ENCODE measurements at places on chromosomes 12 and 14.

DNA sequence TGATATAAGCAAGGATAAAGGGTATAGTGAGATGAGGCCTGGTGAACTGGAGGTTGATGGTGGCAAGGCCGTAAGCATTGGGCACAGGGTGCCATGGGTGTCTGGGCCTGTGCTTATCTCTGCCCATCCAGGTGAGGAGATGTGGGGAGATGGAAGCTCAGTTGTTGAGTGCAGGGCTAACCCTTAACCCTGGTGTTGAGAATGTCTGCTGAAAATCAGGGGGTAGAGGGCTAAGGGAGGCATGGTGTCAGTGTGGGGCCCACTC is 86.1 kb downstream of the SYNE2 start:
- DNase-seq: no peak

DNA sequence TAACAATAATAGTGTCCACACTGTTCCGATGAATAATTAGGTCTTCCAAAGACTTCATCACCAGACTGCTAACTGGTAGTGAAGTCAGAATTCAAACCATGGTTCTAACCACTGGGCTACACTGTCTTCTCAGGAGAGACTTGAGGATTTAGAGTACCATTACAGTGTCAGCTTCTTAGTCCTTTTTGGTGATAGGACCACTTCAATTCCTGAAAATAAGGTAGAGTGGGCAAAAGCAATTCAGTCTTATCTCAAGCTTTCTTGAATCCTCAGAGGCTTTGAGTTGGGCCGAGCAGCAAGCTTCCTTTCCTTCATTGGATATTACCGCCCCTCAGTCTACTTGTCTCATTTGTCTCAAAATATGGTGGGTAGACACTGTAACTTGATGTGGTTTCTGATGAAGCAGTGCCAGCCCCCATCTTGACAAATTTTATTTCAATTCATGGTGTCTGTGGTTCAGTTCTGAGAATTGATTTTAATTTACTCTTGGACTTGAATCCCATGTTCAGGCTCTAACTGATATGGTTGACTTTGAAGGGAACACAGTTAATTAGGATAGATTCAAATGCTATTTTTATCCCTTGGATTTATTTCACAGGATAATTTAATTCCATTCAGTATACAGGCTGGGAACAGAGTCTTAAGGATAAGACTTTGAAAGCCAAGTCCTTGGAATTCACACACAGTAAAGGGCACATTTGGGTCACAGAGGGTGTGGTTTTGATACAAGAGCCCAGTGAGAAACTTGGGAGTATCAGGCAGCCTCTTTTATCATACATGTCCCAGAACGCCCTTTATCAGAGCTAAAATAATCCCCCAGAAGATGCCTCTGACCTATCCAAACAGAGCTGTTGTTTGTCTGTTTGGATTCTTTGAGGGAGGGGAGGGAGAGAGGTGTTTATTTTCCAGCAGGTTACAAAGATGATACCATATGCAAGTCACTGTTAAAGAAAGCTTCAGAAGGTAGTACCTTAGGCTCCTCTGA is 167.3 kb downstream of the PRKCH start:
- no peak for DNase-seq

DNA sequence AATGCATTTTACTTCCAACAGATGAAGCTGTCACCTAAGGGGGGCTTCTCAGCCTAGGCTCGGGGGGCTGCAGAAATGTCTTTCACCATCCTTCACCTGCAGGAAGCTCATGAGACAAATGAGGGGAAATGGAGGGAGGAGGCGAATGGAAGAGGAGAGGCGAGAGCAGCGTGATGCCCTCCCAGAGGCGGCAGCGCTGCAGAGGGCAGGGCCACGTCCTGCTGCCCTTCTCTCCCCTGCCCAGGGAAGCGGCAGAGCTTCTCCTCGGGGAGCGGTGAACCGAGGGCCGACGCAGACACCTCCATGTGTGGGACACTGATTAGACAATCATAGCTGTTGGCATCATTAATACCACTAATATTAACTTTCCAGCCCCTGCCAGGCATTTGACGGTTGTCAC is 78.3 kb downstream of the SERPINA3 start:
- no peak for DNase-seq

DNA sequence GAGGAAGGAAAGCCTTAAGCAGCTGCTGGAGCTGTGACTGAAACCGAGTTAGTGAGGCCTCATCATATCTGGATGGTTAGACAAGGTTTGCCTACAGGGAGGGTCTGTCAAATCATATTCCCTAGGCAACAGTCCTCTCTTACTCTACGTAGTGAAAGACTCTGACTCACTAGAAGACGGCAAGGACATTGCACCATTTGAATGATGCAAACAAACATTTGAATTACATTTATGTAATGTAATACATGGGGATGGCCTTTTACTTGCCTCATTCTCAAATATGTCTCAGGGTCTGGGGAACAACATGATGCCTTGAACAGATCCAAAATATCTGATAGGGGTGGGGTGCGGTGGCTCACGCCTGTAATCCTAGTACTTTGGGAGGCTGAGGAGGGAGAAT is 29.8 kb upstream of the STRAP start:
- no peak for DNase-seq

DNA sequence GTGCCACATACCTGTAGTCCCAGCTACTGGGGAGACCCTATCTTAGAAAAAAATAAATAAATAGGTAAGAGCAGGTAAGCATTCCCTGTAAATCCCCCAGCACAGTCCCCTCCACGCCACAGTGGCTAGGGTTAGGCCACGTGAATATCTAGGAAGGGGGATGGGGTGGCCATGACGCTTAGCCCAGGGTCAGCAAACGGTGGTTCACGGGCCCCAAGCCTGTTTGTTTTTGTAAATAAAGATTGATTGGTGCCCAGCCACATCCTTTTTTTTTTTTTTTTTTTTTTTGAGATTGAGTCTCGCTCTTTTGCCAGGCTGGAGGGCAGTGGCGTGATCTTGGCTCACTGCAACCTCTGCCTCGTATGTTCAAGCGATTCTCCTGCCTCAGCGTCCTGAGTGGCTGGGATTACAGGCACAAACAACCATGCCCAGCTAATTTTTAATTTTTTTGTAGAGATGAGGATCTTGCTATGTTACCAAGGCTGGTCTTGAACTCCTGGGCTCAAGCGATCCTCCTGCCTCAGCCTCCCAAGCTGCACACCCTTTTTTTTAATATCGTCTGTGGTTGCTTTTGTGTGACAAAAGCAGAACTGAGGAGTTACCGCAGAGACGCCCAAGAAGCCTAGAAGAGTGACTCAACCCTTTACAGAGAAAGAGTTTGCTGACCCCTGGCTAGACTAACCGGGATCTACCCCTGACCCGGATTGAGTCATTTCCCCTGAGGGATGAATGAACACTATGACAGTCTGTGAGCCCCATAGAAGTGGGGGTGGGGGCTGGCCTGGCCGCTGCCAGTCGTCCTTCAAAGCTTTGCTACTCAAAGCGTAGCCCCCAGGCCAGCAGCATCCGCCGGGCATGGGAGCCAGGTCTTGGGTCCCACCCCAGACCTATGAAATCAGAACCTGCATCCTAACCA is 113.7 kb upstream of the NCOR2 start:
- peak; percentile 57 for DNase-seq

DNA sequence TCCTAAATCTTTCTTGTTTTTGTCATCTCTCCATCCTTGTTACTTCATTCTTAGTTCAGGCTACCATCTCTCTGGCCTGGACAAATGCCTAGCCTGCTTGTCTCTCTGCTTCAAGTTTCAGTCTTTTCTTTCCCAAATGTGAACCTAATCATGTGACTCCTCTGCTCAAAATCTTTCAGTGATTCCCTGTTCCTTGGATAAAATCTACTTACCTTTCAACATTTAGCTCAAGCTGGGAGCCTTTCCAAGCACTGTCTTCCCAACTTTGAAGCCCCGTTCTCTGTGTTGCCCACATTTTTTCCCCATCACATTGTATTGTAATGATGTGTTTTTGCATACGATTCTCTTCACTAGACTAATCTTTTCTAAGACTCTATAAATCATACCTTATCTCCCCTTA is 24.7 kb downstream of the SLC7A8 start:
- DNase-seq: no peak

DNA sequence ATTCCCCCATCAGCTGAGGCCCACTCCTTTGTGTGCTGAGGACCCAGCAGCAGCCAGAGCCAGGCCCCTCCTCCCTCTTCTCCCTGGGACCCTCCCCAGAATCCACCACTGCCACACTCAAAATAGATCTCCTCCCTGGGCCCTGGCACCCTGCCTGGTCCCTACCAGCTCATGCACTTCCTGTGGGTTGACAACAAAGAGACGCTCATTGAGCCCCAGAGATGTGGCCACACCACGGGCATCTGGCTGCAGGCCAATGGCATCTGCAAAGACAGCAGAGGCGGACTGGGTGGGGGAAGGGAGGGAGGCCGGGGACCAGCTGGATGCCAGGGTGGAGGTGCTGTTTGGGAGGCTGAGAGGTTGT is 16.0 kb upstream of the ENDOU start:
- DNase-seq: peak; percentile 78

DNA sequence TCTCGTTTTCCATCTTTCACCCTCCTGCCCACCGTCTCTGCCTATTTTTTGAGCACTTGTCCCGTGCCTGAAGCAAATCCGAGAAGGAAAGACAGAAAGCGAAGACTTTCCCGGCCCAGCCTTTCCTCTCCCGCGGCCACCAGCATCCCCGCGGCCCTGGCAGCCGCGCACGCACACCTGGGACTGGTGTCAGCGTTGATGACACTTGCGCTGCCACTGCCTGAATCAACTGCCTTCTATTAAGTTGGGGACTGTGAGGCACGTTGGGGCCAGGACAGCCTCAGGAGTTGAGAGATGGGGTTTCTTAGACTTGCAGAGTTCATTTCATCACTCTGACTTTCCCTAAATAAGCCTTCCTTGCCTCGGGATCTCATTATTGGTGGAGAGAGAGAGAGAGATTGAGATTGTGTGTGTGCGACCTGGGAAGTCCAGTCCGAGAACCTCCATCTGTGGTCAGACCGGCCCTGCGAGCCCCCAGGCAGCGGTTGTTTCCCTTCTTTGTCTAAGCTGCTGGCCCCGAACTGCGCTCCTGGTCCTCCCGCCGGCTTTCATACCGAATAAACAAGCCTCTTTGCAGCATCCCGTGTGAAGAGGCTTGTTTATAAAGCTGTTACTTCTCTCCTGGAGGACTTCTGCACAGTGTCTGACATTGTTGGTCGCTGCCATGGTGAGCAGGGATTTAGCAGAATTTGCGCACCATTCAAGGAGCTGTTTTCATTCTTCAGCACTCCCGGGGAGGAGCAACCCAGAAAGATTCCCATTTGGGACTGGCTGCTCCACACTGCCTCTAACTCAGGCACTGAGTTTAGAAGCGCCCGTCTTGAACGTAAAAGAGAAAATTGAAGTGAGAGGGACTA is 1.5 kb downstream of the PDZRN4 start:
- DNase-seq: no peak

DNA sequence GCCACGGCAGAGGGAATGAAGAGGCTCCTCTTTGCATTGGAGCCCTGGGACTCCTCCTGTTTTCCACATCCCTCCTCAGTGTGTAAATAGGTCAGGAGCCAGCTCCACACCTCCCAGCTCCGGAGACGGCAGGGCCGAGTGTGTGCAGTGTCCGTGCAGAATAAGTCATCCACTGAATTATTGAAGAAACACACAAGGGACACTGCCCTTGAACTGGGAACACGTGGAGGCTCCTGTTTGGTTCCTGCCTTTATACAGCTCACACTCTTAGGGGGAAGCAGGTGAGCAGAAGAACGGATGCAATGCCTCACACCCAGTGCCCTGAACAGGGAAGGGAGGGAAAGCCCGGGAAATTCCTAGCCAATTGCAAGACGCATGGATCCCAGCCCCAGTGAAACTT is 10.4 kb upstream of the FZD10 start:
- DNase-seq: no peak

- DNase-seq: no peak
Measured at GRCh38 chr14:47223656-47224055, 451.7 kb downstream of the MDGA2 start.

DNA sequence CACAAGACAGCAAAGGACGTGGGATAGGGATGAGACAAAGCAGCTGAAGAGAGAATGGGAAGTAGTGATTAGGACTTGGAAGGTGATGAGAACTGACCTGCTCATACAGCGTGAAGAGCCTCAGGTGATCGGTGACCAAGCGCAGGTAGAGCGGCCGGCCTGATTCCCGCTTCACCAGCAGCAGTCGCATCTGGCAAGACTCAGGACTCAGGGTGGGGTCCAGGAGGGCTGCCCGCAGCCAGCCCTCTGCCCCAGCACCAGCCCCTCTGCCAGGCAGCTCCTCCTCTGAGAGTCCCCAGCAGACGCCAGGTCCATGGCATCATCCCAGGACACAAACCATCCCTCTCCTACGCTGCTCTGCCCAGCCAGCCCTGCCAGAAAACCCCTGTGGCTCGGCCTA is 30.8 kb downstream of the TEP1 start:
- DNase-seq: no peak

GRCh38 chr12:49054524-49054923 is 6.1 kb downstream of the KMT2D start:
- no peak for DNase-seq

GRCh38 chr14:74434294-74434693 is 8.3 kb upstream of the SYNDIG1L start:
- DNase-seq: no peak

DNA sequence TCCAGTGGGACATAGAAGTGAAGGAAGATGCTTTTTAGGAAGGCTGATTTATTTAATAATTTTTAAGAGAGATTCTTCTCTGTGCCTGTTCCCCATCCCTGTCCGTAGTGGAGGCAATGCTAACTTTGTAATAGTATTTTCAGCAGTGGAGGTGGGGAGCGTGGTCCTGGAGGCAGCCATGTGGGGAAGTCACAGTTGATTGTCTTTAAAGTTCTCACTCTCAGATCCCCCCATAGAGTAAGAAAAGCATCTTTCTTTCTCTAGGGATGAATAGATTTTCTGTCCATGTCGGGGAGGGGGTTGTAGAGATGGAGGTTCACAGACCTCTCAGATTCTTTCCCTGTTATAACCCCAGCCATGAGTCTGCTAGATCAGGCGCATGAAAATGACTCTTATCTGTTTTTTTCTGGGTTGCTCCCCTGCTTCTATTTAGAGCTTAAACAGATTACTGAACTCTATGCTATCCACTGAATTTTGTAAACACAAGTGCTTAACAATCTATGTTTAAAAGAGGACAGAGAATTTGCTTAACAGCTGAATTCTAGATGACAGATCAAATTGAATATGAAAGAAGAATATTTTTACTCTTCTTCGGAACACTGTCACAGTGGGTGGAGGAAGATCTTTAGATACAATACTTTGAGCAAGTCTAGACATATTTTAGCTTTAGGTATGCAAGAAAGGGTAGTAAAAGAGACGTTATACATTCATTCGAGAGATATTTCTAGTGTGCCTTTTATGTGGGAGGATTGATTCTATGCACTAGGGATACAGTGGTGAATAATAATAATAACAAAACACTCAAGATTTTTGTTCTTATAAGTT is 25.3 kb downstream of the TMEM117 start:
- DNase-seq: no peak

- no peak for DNase-seq
Measured at GRCh38 chr12:112971248-112971647, 7.1 kb upstream of the OAS2 start.

- no peak for DNase-seq
Measured at GRCh38 chr14:70982200-70982599, 74.9 kb downstream of the PCNX1 start.

- no peak for DNase-seq
Measured at GRCh38 chr12:113793250-113793649, 172.9 kb downstream of the RBM19 start.
